Left lobe of liver (tissue), 2 donors: ENCODE measurements at places on chromosomes 2 and 18. TPM values are rescaled to one million over a fixed set of nuclear protein-coding genes. Genes with fewer than 3 reads are reported as not detected.

DNA sequence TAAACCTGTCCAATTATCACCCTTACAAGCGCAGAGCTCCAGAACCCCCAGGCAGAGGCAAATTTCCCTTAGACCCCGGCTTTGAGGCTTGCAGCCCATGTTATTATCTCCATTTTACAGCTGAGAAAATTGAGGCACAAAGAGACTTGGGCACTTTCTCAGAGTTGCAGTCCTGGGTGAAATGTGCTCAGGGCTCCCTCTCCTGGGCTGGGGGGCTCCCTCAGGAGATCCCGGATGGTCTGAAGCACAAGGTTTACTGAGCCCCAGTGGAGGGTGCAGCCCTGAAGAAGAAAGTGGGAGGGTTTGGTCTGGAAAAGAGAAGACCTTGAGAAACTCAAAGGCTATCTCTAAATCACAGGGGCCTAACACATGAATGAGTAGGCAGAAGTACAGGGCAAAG is 156.6 kb downstream of the CYRIA start:
- no peak for DNase-seq

DNA sequence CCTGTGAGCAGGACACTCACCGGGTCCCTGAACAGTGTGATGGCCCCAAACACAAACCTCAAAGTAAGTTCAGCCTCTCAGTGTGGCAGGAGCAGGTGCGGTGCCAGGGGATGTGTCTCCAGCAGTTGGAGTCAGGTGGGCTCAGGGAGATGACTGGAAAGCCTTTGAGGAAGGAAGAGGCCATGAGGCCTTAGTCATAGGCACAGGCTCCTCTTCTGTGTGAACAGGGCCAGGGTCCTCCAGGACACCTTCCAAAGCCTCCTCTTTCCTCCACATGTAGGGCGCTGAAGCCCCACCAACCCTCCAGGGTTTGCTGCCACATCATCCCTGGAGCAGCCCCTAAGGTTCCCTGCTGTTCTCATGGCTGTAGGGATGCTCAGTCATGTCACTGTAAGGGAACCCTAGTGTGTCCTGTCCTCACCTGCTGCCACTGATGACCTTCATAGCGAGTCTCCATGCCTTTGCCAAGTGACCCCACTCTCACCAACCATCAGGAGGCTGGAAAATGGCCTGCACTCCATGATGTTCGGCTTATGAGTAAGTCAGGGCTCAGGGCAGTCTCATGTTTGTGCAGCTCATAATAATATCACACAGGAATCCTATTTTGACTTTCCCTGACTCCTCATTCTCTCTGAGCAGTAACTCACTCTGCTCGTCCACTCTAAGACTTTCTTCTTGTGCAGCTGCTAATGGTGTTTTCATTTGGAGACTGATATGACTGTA is 1152.9 kb downstream of the RPIA start:
- no peak for DNase-seq

DNA sequence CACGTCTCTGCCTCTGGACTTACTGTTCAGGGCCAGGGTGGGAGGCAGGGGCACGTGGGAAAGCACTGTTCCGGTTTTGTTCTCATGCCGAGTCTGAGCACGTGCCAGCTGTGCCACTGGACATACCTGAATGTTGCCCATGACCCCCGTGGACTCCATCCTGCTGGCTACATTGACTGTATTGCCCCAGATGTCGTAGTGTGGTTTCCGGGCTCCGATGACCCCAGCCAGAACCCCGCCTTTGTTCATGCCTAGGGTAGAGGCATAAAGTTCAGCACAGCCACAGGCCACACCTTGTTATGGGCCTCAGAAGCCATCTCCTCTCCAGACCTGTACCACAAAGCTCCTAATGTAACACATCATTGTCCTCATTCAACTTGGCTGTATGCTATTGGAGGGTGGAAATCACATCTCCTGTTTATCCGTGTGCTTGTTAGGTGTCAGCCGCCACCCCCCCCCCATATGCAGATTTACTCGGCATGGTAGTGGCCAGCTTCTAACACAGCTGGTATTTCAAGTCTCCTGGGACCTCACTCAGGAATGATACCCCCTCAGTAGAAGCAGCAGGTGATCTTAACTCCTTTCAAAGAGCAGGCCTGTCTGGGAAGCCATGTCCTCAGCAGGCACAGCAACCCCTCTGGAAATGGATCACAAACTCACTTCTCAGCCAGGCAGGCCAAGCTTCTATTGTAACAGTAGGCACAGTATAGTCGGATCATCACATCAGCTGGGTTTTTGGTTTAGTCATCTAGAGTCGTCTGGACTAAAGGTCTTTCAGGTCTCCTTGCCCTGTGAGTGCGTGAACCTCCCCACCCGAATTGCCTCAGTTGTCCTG is 27.6 kb downstream of the CENPO start:
- peak; percentile 19 for DNase-seq

DNA sequence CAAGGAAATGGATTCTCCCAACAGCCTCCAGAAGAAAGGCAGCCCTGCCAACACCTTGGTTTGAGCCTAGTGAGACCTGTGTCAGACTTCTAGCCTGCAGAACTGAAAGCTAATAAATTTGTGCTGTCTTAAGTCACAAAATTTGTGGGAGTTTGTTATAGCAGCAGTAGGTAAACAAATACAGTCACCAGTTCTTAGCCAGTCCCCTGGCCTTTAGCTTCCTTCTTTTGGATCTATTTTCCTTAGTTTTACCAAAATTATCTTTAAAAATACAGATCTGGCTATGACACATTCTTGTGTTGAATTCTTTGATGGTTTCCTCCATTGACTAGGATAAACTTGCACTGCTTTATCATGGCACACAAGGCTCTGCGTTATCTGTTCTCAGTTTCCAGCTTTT is 697.9 kb upstream of the FANCL start:
- no peak for DNase-seq

Gene SOX11
- total RNA-seq: 0.05 TPM

DNA sequence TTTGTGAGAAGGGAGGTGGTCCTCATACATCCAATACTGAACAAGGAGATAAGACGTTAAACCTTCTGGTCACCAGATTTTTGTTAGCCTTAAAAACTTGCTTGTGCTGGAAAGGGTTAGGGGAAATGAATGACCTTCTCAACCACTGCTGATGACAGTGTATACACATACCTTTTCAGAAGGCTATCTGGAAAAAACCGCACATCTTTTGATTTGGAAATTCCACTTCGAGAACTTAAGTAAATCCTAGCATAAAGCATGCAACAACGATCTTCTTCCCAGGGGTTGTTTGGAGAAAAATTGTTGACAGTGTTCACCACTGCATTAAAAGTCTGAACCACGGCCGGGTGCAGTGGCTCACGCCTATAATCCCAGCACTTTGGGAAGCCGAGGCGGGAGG is 7.6 kb downstream of the YWHAQ start:
- no peak for DNase-seq

Gene HOXD12
- total RNA-seq: not detected

DNA sequence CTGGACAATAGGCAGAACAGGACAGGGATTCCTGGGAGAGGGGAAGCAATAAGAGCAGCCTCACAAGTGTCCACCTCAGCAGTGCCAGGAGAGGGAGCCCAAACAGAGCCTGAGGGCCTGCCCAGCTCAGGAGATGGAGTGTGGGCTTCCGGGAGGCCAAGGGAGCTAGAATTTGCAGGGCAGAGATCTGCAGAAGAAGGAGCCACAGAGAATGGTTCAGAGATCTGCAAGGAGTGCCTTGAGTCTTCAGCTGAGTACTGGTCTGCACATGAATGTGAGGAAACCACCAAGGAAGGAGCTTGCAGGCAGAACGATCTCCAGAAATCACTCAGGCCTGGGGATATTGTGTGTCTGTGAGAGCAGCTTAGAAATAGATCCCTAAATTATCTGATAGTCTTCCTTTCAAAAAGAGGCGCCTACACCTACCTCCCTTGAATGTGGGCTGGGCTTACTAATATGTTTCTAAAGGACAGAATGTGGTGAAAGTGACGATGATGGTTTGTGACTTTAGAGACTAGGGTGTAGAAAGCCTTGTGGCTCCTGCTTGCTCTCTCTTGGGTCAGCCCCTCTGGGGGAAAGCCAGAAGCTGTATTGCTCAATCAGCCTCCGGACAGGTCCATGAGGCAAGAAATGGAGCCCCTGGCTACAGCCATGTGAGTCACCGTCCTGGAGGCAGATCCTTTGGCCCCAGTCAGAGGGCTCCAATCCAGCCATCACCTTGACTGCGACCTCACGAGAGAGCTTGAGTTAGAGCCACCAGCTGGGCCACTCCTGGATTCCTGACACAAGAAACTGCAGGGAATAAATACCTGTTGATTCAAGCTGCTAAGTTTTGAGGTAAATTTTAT is 7.6 kb upstream of the LPIN1 start:
- peak; percentile 90 for DNase-seq

GRCh38 chr18:48569139-48569914 is 30.5 kb downstream of the CTIF start:
- peak; percentile 65 for DNase-seq

DNA sequence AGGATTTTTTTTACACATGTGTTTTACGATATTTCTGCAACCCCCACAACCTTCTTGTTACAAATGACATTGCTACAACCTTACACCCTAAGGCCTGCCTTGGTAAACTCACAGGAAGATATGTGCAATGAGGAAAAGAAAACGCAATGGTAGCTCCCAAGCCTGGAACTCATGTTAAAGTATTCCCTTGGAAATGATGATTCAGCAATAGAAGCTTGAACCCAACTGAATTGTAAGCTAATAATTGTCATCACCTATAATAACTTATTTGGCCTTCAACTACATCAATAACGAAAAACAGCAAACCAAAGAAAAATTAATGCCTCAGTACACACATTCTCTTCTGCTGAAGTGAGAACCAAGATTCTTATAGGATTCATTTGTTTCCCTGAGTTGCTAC is 491.0 kb downstream of the LRP1B start:
- DNase-seq: no peak

GRCh38 chr2:153870308-153870707 is 1.4 kb upstream of the GALNT13 start:
- DNase-seq: no peak

DNA sequence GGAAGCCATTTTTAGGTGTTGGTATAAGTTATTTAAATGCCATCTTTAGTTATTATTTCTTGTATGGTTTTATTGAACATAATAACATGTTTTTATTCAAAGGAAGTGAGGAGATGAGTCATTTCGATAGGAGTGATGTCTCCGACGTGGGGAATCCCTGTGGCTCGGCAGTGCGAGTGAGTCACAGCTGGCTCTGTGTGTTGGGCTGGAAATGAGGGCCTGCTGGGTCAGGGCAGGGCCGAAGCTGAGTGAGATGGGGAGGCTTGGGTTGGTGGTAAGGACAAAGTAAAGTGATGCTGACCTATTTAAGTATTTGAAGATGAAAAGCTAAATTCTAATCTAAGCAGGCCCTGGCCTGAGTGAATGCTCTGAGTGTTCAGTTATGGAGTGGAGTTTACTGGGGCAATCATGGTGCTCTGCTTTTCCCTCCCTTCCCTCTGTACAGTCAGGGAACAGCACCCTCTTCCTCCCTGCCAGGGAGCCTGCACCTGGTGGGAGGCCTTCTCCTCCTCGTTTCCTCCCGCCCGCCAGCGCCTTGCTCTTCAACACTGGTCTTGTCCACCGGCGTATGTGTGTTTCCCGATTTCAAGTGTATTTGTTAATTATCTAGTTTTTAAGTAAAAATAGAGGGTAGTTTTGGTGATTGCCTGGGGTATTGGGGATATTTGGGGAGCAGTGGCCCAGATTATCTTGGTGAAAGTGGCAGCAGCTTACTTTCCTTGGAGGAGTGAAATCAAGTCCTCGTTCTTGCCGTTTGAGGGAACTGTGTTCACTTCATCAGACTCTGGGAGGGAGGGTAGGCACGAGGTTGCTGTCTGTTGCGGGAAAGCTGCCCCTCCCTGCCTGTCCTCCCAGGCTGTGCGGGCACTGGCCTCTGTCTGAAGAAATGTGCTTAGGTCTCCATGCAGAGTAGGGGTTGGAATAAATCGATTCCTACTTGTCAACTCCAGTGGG is 157.0 kb downstream of the LDLRAD4 start:
- DNase-seq: peak; percentile 12

DNA sequence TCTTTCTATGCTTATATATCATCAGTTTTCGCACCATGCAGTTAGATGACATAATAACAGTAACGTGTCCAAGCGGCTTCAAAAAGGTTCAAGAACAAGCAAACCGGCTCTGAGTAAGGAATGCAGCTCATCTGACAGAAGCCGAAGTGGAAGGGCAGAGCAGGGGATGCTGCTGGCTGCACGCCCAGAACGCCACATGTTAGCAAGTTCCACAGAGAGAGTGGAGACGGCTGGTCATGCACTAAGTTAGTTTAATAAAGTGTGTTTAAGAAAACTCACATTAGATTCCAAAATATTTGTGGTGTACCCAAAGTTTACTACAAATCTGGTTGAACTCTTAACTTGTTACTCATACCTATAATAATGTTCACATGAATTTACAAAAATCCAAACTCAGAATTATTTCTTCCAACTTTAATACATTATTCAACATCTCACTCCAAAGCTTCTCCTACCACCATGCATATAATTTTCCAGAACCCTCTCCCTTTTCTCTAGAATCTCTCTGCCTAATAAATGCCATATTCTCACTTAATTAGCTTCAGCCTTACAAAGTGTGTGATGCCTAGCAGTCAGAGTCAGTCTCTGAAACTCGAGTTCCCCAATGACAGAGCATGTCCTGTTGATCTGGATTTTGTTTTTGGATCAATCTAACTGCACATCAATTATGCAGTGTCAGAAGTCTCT is 170.0 kb downstream of the DNAH7 start:
- DNase-seq: no peak

DNA sequence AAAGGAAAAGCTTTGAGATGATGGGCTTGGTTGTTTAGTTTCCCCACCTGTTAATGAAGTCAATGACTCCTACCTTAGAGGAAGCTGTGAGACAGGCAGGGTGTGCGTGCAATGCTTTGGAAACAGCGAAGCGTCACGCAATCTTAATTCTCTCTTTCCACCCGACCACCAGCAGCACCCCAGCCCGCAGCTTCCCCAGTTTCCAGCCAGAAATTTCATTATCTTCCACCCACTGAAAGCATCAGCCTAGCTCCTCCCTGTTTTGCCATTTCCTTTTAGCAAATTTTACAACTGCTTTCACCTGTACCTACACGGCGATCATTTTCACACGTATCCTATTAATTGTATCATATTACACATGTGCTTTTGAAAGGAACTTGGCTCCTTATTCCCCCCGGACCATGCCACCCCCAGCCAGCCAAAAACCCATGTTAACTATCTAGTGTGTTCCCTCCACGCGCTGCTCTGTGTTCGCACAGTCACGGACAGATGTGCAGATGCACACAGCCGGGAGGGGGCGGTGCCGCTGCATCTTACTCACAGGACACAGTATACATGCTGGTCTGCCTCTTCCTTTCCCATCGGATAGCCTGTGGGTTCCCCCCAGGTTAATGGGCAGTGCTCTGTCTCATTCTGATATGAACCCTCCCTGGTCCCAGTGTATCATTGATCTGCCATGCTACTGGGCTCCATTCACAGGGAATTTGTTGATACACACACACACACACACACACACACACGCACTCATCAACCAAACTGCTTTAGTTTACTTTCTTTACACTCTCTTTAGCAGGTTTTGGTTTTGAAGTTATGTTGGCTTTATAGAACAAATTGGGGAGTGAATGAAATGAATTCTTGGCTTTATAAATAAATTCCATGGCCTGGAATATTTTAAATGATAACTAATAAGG is 22.4 kb downstream of the CYP27C1 start:
- DNase-seq: peak; percentile 75
